ENCODE measurements at places on chromosomes 5 and 9.

- DNase-seq, result no peak
Observed at GRCh38 chr5:107428303-107428813, 242.4 kb downstream of the EFNA5 start.

DNA sequence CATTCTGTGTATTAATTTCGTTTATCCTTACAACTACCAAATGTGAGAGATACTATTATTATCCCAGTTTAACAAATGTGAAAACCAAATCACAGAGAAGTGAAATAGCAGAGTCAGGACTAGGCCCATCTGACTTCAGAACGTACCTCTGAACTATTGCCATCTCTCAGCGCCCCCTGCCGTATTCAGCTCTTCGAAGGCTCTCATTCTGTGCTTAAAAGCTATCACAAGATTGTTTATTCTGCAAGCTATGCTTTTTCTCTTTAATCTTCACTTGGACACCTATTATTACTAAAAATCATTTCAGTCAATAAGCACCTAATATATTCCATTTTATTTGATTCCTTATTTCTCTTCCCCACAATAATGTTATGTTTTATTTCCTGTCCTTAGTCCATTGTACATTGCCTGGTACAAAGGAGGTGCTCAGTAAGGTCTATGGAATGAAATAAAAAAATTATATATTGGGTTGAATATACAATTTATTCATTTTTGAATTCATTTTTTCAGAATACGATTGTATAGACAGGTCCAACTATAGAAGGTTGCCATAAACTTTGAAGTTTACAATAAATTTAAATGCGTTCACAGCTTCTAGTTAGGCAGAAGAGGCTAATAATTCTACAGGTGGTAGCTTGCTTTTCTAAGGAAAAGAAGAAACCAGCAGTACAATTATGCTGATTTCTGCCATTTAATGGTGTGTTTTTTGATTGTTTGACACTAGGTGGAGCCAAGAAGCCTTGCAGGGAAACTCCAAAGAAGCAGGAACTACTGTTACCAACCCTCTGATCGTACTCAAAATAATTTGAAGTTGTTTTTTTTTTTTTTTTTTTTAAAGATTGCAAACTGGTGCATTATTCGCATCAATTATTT is 202.2 kb upstream of the DMRTA1 start:
- DNase-seq, result peak; percentile 50

GRCh38 chr5:111144352-111144930 is 52.3 kb downstream of the WDR36 start:
- DNase-seq, result no peak

- no peak for DNase-seq
Observed at GRCh38 chr9:25830381-25830780, 152.1 kb upstream of the TUSC1 start.

- no peak for DNase-seq
Observed at GRCh38 chr9:4138180-4138579, 161.7 kb downstream of the GLIS3 start.

- no peak for DNase-seq
Observed at GRCh38 chr5:119273391-119273839, 82.4 kb upstream of the TNFAIP8 start.

DNA sequence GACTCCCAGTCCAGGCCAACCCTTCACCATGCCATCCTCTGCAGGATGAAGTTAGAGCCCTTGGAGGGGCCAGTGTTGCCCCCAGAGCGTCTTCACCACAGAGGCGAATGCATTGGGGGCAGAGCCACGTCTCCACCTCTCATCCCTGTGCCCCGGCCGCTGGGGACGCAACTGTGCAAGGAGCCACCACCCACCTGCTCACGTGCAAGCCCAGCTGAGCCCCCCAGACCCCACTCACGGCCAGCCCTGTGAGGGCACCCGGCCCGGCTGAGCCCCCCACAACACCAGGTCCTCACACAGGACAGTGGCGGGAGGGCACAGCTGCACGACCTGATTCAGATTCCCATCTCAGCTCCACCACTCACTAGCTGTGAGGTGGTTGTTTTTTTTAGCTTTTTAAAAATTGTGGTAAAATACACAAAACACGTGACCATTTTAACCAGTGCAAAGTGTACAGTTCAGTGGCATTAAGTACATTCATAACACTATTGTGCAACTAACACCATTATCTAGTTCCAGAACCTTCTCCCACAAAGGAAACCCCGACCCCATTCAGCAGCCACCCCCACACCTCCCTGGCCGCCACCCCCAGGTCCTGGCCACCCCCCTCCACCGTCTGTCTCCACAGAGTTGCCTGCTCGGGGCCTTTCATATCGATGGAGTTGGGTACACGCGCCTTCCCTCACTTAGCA is 33.5 kb upstream of the UBAC1 start:
- DNase-seq, result no peak

DNA sequence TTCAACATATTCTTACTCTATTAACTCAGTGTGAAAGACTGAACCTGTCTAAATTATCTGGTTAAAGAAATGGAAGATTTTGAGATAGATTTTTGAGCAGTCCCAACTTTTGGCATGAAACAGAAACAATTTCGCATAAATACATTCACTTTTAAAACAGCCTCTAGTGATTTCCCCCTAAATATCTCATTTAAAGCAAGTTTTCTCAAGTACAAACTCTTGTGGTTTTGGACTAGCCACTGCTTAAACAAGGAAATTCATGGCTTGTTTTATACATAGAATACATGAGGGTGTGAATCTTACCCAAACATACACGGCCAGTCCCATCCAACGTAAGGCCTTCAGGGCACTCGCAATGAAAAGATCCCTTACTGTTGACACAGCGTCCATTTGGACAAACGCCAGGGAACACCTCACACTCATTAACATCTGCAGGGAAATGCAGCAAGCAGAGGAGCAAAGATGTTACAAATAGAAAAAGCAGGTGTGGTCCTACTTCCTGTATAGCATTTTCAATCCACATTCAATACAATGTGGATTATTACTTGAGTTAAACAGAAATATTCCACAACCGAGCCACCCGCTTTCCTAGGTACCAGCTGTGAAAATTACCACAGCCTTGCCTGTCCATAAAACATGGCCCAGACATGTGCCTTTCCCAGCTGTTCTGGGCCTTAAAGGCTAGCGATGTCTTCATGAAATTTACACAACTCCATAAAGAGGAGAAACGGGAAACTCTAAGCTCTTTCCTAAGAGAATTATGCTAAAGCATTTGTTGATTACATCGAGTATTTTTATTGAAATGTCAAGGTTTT is 188.8 kb downstream of the FBN2 start:
- DNase-seq, result no peak

DNA sequence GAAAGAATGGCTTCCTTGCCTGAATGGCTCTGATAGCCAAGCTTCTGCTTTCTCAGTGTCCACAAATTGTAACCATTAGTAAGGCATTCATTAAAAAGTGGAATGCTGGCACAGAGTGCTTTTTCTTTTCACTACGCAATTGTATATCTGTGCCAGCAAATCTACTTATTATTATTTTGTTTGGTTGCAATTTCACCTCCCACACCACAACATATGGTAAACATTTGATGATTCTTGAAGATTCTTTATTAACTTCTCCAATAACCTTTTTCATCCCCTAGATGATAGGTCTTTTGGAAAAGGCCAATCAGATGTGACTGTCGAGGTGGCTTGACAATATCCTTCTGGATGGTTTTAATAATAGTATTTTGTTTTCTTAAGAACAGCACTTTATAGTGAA is 234.1 kb downstream of the TMEM38B start:
- DNase-seq, result no peak

- no peak for DNase-seq
Observed at GRCh38 chr5:74629326-74629725, 11.2 kb downstream of the ENC1 start.

GRCh38 chr5:168316139-168316578 is 24.7 kb downstream of the WWC1 start:
- DNase-seq, result no peak

DNA sequence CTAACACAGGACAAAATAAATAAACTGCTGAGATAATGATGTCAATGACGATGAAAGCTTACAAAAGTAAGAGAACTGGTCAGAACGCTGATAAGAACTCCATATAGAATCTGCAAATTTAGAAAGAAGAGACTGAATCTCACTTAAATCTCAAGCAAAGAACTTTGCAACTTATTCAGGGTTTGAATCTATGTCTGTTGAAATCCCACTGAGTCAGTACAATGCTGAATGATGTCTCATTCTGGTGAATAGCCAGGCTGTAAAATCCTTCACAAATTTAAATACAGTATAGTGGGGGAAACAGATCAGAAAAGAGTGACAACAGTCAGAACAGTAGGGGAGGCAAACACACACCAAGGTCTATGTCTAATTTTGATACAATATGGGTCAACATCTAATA is 38.9 kb upstream of the NR3C1 start:
- no peak for DNase-seq

GRCh38 chr5:58239045-58239444 is 220.8 kb downstream of the PLK2 start:
- no peak for DNase-seq

- DNase-seq, result no peak
Observed at GRCh38 chr9:125672876-125673275, 34.1 kb downstream of the MAPKAP1 start.

GRCh38 chr5:59615272-59615671 is 278.3 kb downstream of the PDE4D start:
- DNase-seq, result no peak

GRCh38 chr9:125497906-125498305 is 209.1 kb downstream of the MAPKAP1 start:
- no peak for DNase-seq

DNA sequence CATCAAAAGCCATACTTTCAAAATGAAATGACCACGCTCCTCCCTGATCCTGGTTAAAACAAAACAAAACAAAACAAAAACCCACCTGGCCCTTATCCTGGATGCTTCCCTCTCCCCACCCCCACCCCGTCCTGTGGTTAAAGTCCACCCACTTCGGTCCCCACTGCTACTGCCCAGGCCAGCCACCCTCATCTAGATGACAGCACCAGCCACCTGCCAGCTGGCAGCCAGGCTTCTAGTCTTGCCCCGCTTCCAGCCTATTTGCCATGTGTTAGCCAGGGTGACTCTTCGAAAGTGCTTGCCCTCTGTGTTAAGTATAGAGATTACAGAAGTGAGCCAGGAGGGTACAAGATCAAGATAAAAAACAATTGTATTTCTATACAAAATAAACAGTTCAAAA is 27.5 kb upstream of the NCS1 start:
- no peak for DNase-seq

DNA sequence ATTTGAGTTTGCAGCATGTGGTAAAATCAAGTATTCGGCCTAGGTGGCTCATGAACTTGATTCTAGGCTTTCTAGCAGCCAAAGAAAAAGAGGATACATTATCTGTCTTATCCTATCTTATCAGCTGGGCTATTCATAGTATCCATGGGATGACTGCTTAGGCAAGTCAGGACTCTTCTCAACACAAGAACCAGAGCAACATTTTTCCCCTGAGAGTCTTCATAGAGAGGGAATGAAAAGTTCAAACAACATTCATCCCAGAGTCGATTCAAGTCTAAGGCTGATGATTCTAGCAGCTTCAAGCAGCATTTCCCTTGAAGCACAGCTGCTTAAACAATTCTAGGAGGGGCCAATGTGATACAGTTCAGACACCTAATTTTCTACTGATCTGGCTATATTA is 3.0 kb downstream of the S100Z start:
- DNase-seq, result no peak

- DNase-seq, result no peak
Observed at GRCh38 chr5:488744-489688, 35.2 kb downstream of the SLC9A3 start.

GRCh38 chr5:67026278-67026677 is 170.3 kb downstream of the CD180 start:
- no peak for DNase-seq

GRCh38 chr9:83630938-83631457 is 8.1 kb downstream of the IDNK start:
- no peak for DNase-seq

DNA sequence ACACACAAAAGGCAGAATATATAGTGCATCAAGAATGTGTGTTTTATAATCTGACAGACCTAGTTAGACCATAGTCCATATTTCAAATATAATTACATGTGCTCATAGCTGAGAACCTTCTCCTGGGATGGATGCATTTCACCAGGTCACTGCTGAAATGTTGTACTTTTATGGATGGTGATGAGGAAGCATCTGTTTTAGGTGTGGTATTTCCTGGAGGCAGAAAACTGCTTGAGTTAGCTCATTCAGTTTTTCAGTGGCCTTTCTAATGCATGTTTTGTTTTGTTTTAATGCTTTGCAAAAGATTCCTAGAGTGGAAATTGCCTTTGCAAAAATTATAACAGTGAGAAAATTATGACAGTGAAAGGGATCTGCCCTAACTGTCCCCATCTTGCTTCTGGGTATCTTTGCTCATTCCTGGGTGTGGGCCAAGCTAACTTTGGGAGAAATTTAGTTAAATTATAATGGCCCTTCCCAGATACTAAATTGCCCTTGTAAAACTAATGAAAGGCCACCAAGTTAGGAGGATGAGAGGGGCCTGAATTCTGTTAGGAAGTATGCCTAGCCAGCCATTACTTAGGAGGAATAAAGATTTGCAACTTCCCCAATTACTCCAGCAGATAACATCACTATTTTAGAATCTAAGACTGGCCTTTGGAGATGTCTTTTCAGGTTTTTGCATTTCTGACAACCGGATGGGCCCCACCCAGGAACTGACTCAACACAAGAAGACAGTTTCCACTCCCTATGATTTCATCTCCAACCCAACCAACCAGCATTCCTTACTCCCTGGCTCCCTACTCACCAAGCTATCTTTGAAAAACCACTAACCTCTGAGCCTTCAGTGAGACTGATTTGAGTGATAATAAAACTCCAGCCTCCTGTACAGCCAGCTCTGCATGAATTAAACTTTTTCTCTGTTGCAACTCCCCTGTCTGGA is 7.0 kb upstream of the IL12B start:
- DNase-seq, result peak; percentile 4

DNA sequence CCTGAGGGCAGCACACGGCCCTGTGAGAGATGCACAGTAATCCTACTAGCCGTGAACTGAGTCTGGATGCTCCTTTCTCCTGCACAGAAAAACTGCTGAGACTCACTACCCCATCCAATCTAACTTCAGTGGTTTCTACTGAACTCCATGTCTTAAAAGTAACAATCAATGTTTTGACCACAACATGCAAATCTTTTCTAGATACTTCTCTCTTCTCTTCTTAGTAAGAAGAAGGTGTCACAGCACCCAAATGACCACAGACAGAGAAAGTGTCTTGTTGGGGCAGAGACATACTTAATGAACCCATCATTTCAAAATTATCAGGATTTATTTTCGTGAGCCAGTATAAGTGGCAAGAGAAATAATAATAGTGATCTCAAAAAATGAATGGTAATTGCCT is 285.8 kb upstream of the MEF2C start:
- no peak for DNase-seq

GRCh38 chr9:127680846-127681245 is 25.9 kb upstream of the CFAP157 start:
- DNase-seq, result no peak

GRCh38 chr9:129944506-129945116 is 98.4 kb downstream of the FNBP1 start:
- no peak for DNase-seq

GRCh38 chr9:99634186-99634585 is 187.5 kb upstream of the NR4A3 start:
- no peak for DNase-seq

- DNase-seq, result no peak
Observed at GRCh38 chr5:35853631-35854030, 3.1 kb upstream of the IL7R start.

GRCh38 chr5:137146402-137146890 is 352.7 kb downstream of the SPOCK1 start:
- no peak for DNase-seq
